ENCODE measurements at places on chromosomes 3 and 15. TPM values are rescaled to one million over a fixed set of nuclear protein-coding genes. Genes with fewer than 3 reads are reported as not detected.

Gene COL6A5
- not detected for total RNA-seq

Gene PIK3R4
- 23.2 TPM for total RNA-seq

Gene DUOXA1
- not detected for total RNA-seq

Gene CCR2
- not detected for total RNA-seq

Gene EMC7
- total RNA-seq: 68.1 TPM

Gene RLBP1
- total RNA-seq: not detected

Gene INAFM2
- total RNA-seq: 30.1 TPM

Gene VWA5B2
- not detected for total RNA-seq

Gene RSRC1
- total RNA-seq: 17.9 TPM

Gene SLC28A1
- total RNA-seq: not detected

Gene PLD1
- 9.5 TPM for total RNA-seq

Gene SCN11A
- 0.12 TPM for total RNA-seq

Gene TRA2B
- total RNA-seq: 130 TPM

Gene OXTR
- 4.2 TPM for total RNA-seq

Gene SCN5A
- 0.35 TPM for total RNA-seq

Gene ACOX2
- 30.9 TPM for total RNA-seq

Gene CA12
- 26.5 TPM for total RNA-seq

Gene APOD
- total RNA-seq: 33.1 TPM

Gene RAD51
- total RNA-seq: 1.2 TPM

Gene ADAMTSL3
- total RNA-seq: 4.2 TPM

Gene IMPG2
- 0.17 TPM for total RNA-seq

Gene SPRED1
- total RNA-seq: 15.5 TPM

Gene DMXL2
- total RNA-seq: 13.0 TPM

Gene FBXO45
- 3.2 TPM for total RNA-seq

Gene GOLGA6A
- not detected for total RNA-seq

Gene GUCA1C
- not detected for total RNA-seq

Gene NR1I2
- total RNA-seq: not detected
